ENCODE measurements at places on chromosomes 3 and 15.

DNA sequence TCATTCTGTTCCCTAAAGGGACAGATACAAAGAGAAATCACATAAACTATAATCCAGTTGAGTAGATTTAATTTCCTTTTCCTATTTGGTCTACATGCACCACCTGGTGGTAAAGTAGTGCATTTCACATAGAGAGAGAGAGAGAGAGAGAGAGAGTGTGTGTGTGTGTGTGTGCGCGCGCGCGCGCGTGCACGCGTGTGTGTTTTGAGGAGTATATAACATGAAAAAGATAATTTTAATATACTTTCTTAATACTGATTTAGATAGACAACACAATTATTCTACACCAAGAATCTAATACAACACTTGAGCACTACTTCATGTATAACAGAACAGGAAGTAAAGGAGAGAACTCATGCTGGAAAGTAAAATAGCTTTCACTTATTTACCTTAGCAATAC, 1.1 kb upstream of the FGF7 start:
- no peak for DNase-seq

DNA sequence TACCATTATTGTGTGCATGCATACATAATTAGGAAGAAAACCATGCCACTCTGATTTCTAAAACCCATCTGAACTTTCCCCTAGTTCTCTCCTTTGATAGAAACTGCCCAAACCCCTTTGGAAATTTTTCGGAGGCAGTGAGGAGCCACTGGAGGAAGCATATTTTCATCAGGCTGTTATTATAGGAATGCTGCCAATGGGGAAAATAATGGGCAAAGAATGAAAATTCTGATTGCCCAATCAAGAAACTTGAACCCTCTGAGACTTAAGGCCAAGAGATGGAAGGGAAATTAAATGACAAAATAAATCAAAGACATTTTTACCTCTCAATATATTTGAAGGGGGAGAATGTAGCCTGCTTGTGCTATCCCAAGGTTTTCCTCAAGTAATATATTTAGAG, 376.0 kb upstream of the PDZRN3 start:
- DNase-seq: no peak

GRCh38 chr3:191882289-191882688, 421.3 kb downstream of the PYDC2 start:
- DNase-seq: no peak

DNA sequence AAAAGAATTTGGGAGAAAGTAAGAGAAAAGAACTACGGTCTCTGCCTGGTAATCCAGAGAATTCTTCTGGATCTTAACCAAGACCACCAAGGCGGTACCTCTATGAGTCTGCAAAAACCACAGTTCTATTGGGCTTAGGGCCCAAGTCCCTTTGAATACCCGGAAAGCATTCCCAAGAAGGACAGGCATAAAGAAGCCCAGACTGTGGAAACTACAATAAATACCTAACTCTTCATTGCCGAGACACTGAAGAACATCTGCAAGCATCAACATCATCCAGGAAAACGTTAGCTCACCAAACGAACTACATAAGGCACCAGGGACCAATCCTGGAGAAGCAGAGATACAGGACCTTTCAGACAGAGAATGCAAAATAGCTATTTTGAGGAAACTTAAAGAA, 162.3 kb upstream of the TMC3 start:
- DNase-seq: no peak

- DNase-seq: no peak
These were observed 63.8 kb downstream of the ATP1B3 start for GRCh38 chr3:141940194-141940776.

DNA sequence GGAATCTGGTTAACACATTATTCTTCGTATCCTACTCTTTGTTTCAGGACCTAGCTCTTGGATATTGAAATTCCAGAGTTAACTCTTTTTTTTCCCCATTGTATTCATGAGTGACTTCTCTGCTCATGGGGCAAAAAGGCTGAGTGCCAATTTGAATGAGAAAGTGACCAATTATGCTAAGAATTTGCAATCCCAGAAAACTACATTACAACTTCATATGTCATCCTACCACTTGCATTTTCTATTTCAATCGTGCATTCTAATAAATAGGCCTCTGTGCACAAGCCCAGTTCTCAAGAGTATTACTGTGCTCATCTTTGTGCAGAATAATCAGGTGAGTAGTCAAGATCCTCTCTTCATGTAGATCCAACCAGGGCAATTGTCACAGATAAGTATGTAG, 537.8 kb downstream of the OTOL1 start:
- no peak for DNase-seq

GRCh38 chr3:53502737-53503136, 8.3 kb downstream of the CACNA1D start:
- DNase-seq: no peak

DNA sequence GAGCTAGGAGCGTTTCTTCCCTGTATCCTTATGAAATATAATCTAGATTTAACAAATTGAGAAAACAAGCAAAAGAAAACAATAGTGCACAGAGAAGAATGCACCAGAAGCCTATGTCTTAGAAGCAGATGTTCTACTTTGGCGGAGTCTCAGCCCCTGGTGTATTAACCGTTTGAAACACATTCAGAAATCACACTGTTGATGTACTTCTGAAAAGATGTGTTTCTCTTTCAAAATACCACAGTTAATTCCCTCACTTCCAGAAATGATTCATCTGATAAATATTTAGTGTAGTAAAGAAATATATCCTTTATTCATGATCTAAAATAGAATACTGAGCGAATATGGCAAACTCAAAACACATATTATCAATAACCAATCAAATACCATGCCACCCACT, 77.7 kb downstream of the CBLB start:
- no peak for DNase-seq

DNA sequence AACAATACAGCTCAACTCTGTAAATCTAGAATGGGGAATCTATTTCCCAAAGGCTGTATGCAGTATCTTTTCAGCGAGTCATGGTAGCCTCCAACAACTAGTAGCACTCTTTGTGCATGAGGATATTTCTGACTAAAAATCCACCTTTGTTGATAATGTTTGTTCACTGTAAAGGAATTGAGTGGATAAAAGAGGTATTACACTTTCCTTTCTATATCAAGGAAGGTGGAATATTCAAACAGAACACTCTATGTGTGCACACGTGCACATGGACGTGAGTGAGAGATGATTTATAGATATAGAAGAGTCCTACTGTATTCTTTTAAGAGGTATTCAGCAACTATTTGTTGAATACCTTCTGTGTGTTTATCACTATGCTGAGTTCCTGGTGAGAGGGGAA, 68.2 kb downstream of the CMSS1 start:
- no peak for DNase-seq

DNA sequence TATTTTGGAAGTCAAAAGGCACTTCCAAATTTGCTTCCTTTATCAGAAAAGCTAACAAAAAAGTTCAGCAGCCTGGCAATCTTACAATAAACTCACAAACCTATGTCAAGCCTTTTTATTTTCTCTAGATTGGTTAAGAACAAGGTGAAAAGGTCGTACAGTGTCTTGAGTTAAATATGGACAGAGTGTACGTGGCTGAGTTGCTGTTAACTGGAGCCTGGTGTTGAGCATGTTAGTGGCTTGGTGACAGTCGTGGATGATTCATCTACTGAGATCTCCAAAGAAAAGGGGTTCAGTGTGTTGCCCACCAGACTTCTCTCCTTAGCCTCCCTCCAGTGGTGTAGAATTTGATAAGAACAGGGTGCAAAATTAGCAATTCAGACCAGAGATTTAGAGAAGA, 89.7 kb downstream of the SSR3 start:
- DNase-seq: no peak

DNA sequence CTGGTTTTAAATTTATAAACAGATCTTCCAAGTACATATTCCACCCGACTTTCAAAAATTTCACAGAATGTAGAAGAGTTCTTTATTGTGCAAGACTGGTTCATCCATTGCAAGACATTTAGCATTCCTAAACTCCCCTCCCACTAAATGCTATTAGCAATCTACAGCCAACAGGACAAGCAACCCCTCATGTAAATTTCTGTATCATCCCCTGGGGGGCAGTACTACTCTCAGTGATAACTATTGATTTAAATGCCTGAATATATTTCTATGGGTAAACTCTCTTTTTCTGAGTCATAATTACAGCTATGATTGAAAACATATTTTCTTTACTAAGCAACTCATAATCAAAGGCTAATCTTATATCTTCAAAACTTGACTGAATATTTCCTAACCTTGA, 10.7 kb upstream of the SLC15A2 start:
- DNase-seq: no peak

DNA sequence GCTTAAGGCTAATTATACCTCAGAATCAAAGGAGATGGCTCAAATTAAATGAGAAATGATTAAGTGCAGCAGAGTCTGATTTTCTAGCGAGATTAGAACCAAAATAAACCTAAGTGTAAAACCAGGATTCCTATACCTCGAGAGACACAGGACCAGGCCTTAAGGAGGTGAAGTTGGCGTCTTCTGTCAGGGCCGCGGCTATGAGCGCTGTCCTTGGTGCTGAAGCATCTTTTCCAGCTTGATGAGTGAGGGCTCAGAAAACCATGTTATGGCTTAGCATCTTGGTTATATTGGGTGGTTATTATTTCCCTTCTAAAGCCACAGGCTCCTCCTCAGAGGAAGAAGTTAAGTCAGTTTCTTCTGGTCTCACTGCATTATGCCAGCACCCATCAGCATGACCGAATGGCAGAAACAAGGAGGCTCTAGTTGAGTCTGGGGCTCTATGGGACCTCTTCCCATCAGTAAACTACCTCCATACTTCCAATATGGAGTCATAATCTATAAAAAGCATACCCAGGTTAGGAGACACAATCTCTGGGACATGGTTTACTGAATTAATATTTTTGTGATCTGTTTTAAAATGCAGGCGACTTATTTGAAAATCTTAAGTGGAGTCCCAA, 120.1 kb upstream of the NMNAT3 start:
- no peak for DNase-seq

GRCh38 chr3:122298239-122298638, 26.8 kb upstream of the CSTA start:
- no peak for DNase-seq

DNA sequence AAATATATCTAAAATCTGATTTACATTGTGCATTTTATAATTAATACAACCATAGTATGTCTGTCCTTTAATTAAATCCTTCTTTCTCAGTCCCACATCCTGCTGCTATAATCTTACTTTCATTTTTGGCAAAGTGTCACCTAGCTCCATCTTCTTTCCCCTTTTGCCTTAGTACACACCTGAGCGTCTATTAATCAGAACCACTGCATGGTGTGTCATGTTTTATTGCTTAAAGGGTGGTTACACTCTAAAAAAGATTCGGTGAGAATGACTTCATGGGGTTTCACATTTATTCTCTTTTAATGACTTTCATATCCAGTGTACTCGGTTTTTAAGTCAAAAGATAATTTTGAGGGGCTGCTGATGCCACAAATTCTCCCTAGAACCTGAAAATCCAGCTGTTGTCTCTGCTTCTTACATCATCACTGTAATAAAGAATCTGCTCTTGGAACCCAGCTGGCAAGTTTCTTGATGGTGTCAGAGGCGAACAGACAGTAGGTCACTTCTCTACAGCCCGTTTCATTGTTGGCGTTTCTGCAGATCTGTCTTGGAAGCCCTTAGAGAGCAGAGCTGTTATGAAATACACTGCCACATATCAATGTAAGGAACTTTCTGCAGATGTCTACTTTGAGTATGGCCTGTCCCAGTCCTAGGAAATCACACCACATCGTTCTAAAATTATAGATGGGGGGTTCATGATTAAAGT, 99.7 kb downstream of the TIGIT start:
- DNase-seq: no peak

- DNase-seq: no peak
These were observed 87.0 kb upstream of the TTBK2 start for GRCh38 chr15:43007551-43007950.

- DNase-seq: no peak
These were observed 88.9 kb downstream of the PLOD2 start for GRCh38 chr3:146072061-146072460.

- DNase-seq: no peak
These were observed 35.7 kb downstream of the EEFSEC start for GRCh38 chr3:128188956-128189355.

DNA sequence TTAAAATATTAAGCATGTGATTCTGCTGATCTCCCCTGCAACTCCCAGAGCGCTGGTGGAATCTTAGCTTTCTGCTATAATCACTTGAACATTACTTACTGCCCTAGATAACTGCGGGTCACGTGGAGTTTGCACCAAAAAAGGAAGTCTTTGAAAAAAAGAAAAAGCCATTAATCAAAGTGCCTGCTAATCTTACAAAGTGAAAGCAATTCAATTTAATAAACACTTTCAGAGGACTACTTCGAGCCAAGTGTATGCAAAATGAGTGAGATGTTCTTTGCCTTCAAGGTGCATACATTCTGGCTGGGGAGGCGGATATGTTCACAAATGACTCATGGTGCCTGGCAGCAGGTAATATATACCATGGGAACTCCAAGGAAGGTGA, 109.9 kb upstream of the GAP43 start:
- no peak for DNase-seq

DNA sequence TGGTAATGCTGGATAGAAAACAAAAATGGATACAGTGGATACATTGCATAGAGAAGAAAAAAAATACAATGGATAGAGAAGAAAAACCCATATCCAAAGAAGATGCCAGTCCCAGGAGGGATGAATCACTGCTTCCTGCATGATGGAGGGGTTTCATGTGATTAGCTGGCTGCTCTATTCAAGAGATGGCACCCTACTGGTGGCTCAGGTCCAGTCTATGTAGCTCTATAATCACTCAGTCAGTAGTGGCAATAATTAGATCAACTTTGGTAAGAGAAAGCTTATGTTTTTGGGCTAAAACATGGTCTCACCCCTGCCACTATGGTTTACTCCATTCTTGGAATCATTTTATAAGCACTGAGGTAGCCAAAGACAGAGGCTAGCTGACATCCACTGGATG, 33.7 kb upstream of the NOX5 start:
- DNase-seq: no peak

DNA sequence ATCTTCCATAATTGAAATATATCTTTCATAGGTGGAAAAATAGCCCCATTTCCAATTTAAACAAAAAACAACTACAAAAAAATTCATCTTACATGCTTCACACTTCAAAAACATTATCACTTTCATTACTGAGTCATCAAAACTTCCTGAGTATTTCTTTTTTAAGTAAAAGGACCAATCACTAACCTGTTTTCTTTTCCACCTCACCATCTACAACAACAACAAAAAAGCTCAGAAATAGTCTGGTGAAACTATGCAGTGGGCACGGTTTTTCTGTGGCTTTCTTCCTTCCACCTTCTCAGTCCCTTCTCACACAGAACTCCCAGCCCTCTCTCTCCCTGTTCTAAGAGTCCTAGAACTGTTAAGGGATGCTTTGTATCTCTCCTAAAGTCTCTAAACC, 20.3 kb upstream of the TNIK start:
- no peak for DNase-seq

GRCh38 chr3:128321418-128321817, 145.3 kb downstream of the DNAJB8 start:
- no peak for DNase-seq
